ENCODE measurements at places on chromosomes 2 and 18.

DNA sequence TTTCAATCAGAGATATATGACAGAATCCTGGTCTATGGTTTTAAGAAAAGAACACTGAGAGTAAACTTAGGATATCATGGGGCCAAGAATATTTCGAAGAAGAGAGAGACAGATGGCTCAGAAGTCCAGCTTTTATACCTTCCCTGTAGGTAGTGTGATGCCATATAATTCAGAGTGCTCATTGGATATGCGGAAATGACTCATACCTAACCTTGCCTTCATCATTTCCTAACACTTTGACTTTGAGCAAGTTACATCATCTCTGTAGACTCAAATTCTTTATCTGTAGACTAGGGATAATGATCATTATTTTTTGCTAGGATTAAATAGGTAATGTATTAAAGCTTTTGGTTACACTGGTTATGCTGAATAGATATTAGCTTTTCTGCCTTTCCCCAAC, 461.6 kb upstream of the CNTNAP5 start:
- no peak for DNase-seq

GRCh38 chr2:83481436-83481835, 977.6 kb downstream of the SUCLG1 start:
- no peak for DNase-seq

DNA sequence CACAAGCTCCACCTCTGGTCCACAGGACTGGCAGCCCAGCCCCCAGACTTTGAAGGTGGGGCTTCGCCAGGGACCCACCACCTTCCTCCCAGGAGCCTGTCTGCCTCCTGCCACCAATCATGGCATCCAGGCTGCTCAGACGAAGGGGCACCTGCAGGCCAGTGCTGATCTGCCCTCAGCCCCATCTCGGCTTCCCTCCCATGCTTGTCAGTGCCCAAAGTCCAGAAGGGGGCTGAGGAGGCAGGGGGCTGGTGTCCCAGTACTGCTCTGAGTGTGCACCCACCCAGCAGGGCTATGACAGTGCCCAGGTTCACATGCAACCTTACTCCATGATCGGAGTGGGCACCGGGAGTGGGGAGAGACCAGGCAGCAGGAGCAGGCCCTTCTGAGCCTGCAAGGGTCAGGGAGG, 25.3 kb upstream of the RUFY4 start:
- no peak for DNase-seq

DNA sequence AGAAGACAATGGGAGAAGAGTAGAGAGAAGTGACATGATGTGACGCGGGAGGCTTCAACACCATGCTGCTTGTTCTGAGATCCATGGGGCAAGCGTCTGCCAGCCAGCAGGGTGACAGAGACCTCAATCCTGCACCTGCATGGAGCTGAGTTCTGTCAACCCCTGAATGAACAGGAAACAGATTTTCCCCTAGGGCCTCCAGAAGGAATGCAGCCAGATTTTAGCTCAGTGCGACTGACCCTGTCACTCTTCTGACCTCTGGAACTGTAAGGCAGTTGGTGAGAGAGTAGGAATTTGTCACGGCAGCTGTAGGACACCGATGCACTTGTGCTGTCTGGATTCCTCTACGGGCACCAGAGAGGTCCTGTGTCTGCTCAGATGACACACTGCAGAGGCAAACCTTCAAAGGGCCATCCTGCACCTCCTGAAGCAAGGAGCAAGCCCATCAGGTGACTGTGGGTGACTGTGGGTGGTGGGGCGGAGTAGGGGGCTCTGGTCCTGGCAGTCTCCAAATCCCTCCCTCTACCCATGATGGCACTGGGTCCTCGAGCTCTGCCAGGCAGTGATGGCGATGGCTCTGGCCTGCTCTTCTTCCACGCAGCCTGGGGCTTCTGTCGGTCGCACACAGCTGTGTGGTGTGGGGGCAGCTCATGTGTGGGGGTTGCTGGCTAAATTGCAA, 194.3 kb upstream of the TWIST2 start:
- DNase-seq = no peak

DNA sequence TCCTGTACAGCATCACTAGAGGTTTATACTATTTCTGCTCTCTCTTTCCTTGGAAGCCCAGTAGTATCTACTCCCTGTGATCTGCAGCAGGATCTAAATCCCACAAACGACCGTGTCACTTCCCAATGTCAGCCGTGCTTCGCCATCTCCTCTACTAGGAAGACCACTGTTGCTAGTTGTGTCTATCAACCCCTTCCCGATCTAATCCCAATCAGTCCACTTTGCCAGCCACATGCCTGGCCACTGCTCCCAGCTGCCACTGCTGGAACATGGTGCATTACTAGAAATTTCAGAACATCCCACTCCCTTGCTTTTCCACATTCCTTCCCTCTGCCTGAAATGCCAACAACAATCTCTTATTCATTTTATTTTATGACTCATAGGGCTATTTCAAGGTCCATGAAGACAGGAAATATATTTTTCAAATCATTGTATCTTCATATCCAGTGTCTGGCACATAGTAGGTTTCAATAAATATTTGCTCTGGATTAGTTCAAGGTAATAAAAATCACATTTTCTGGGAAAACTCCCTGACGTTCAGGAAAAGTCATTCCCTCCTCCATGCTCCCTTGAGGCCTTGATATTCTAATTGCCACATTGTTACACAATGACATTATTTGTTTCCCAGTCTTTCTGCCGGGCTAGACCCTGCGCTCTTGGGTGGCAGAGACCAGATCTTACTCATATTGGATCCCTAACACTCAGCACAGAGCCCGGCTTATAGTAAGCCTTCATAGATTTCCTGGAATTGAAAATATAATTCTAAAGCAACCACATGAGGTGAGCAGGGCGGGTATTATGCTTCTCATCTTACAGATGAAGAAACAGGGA, 2.1 kb upstream of the TRIB2 start:
- DNase-seq = no peak

GRCh38 chr2:204896146-204896545, 350.9 kb downstream of the PARD3B start:
- DNase-seq = no peak

DNA sequence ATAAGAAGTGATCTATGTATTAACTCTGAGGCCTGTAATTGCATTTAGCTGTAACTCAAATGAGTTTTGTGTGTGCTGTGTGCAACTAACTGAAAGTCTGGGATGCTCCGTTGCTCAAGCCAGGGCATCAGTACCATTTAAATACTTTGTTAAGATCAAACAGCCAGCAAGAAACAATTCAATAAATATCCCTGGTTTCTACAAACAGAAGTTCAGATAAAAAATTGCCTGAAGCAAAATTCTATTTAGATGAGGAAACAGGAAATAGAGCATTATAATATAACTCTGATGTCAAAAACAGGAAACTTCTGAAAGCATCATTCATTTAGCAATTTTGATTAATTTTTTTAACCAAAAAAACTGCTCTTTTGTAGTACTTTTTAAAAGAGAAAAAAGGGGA, 18.9 kb upstream of the SLC38A11 start:
- no peak for DNase-seq

DNA sequence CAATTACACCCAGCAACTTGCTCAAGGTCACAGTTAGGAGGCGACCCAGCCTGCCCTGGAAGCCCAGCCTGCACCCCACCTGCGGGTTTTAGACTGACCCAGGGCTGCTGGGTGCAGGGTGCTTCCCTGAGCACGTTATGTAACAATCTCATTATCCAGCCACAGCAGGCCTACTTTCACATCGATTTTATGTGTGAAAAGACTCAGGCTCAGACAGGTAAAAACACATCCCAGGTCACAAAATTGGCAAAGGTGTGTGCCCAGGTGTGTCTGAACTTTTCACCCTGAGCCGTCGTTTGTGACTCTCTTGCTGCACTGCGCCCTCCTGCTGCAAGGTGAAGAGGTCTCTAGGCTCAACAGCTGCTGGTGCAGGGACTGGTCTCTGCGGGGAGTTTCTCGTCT, 668.2 kb upstream of the HS6ST1 start:
- DNase-seq = no peak

DNA sequence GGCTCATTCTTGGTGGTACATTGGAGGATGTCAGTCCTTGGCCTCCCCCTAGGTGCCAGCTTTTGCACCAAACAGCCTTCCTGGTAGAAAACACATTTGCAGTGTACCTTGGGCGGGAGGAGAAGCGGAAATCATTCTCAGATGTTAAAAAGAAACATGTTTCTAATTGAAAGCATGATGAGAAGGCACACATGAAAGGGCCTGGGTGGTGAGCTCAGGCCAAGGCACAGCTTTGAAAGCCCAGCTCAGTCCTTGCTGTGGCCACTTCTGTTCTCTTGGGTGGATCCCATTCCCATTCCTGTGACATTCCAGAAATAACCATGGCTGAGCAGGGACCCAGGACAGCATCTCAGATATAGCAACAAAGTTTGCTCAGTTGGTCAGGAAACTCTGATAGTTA, 71.5 kb downstream of the LTBP1 start:
- DNase-seq = no peak

DNA sequence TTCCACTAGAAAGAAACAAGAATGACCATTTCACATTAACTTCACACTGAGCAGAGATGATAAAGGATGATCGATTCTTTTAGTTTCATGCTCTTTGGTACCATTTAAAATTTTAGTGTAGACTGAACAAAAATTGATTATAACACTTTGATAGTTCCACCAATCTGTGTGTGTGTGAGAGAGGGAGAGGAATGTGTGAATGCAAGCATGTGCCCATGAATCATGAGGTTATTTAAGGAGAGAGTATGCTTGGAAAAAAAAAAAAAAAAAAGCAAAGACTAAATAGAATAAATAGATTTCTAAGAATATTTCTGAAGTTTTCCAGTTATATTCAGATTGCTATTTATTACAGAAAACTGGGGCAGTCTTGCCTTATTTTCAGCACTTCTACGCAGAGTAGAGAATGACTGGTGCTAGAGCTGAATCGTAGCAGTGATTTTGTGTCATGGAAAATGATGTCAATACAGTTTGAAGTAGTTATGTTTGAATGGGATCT, 900.8 kb downstream of the SLC4A3 start:
- DNase-seq = no peak

DNA sequence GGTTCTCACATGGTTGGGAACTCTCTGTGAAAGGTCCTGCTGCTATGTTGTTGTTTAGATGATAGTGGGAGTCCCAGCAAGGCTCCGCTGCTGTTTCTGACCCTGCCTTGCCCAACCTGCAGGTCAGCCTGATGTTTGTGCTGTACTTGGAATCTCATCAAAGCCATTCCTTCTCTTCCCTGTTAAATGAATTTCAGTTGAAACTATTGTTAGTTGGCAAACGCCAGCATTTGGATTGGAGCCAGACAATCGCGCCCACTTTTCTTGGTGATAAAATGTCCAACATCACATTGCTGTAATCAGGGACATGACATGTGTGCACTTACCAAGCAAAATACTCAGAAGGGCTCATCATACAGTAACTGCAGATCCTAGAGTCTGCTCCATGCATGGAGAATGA, 12.8 kb upstream of the TWSG1 start:
- DNase-seq = no peak

DNA sequence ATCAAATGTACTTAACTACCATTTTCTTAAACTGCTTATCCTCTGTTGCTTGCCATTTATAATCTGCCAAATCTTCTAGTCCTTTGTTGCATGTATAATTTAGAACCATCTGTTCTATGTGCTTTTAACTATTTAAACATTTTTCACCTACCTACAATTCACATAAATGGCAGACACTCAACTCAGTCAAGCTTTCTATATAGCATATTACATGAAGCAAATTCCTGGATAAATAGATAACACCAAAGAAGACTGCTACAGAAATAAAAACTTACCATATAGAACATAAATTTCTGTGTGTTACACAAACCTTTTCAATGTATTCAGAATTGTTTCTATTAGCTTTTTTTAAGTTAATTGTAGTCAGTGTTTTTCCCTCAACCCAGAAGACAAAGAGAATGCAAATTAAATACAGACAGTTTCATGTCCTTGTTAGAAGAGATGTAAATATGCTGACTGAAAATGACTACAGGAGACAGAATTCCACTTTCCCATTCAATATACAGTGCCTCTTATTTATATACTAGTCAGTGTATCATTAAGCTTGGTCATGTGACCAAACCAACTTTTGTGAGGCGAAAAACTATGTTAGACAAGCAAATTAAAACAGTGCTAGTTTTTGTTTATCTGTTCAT, 2.6 kb downstream of the BAZ2B start:
- DNase-seq = no peak

DNA sequence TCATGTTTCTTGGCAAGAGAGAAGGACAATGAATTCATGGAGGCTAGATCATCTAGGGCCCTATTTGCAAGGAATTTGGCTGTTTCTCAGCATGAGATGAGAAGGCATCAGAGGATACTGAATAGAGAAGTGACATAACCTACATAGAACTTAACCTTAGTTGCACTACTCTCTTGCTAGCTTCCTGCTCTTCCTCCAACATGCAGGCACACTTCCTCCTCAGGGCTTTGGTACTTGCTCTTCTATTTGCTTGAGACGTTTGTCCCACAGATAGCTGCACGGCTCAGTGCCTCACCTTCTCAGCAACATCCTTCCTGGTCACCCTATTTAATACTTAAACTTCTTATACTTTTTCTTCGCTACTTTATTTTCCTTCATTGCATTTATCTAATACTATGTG, 20.0 kb upstream of the LANCL1 start:
- DNase-seq = no peak

GRCh38 chr2:158967731-158968395, 577 bp upstream of the TANC1 start:
- DNase-seq = peak; percentile 53

DNA sequence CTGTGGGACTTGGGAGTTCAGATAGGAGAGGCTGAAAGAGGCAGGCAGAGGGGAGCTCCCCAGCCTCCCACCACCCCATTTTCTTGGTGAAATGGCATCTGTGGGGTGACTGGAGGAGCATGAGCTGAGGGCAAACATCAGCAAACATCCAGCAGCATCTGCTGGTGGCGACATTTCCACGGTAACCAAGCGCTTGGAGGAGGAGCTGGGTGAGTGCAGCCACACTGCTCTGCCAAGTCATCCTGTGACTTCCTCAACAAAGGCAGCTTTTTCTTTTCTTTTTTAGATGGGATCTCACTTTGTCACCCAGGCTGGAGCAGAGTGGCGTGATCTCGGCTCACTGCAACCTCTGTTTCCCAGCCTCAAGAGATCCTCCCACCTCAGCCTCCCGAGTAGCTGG, 5.6 kb downstream of the TXNL4A start:
- no peak for DNase-seq

DNA sequence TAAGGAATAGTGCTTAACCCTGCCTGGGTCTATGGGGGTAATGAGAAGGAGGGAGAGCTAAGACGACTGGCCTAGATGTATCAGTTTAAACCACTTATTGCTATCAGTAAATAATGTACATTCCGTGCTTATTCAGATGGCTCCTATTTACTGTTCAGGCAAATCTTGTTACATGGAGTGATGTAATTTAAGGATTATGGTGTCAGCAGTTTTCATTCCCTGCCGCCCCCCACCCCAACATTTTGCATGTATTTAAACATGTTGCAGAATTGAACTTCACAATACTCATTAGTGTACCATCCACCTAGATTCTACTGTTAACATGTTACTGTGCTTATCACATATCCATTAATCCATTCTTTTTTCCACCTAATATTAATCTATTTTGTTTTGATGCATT, 11.7 kb downstream of the AGPS start:
- no peak for DNase-seq

- no peak for DNase-seq
Measured at GRCh38 chr2:20425371-20425881, 21.4 kb upstream of the RHOB start.
